ENCODE measurements at places on chromosomes 12 and 14.

- peak; percentile 36 for DNase-seq
Observed at GRCh38 chr14:77838831-77839511, 39.1 kb downstream of the ADCK1 start.

GRCh38 chr12:93680006-93680405 lies 2.8 kb downstream of the CRADD start:
- DNase-seq, result no peak

DNA sequence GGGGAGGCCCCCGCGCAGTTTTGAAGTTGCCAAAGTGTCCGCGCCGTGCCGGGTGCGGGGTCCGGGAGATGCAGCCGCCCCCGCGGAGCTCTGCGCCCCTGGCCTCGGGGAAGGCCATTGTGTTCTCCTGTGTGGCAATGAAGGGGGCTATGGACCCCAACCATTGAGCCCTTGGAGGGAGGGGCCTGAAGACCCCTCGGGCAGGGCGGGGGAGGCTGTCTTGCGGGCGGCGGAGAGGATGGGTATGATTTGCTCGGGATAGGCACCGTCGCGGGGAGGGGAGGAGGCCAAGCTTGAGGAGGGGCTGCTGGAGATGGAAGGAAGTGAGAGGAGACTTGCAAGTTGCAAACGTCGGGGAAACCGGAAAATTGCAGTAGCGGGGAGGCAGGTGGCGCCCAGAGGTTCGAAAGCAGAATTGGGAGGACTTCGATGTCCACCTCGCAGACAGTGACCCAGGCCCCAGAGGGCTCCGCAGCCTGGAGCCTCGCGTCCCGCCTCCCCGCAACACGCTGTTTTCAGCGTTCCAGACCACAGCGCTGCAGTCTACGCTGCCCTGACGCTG lies 25.4 kb downstream of the BCL11B start:
- no peak for DNase-seq

DNA sequence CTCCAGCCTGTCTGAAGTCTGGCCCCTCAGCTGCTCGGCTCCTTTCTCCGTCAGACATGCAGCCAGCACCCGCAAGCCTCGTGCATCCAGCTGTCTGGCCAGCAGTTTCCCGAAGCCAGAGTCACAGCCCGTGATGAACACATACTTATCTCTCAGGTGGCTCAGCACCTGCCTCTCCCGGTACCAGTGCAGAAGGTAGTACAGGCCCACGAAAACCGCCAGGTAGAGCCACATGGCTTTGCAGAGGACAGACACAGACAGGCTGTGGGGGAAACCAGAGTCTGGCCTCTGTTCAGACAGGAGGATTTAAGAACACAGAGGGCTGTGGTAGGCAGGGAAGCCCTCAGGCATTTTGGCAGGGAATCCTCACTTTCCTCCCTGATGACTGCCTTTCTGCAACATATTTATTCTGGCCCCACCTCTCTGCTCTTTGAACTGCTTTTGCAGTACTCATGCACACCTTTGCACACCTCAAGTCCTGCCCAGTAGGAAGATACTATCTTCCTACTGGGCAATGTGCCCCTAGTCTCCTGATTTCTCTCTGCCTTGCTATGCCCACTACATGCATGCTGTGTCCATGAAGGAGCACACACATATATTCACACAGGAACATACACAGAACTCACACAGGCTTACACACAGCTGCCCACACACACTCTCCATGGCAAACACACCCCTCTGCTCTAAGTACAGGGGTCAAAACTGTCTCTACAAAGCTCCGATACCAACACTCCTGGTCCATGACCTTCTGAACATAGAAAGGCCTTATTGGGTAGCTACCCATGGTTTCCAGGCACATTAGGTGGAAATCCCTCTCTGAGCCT lies at the start of gene RDH16:
Gene RDH16 (minus strand): TSS at position 380 of the 824 bp plus-strand sequence. CDS start 146 bp downstream, at position 234.
- no peak for DNase-seq

GRCh38 chr14:85475113-85475512 lies 54.8 kb upstream of the FLRT2 start:
- DNase-seq, result peak; percentile 31

DNA sequence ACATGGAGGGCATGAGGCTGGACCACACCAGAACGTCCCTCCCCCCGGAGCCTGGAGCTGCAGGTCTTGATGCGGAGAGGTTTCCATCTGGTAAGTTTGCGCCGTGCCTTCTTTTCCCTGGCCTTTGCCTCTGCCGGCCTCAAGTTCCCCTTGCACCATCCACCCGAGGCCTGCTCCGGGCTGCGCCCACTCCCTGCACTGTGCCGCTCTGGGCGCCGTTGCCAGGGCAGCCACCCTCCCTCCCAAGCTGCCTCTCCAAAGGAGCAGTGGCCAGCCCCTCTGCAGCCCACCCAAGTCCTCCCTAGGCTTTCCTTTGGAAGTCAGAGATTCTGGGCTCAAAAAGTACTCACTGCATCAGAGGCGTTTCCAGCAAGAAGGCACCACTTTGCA lies 46.2 kb upstream of the MEG3 start:
- no peak for DNase-seq

DNA sequence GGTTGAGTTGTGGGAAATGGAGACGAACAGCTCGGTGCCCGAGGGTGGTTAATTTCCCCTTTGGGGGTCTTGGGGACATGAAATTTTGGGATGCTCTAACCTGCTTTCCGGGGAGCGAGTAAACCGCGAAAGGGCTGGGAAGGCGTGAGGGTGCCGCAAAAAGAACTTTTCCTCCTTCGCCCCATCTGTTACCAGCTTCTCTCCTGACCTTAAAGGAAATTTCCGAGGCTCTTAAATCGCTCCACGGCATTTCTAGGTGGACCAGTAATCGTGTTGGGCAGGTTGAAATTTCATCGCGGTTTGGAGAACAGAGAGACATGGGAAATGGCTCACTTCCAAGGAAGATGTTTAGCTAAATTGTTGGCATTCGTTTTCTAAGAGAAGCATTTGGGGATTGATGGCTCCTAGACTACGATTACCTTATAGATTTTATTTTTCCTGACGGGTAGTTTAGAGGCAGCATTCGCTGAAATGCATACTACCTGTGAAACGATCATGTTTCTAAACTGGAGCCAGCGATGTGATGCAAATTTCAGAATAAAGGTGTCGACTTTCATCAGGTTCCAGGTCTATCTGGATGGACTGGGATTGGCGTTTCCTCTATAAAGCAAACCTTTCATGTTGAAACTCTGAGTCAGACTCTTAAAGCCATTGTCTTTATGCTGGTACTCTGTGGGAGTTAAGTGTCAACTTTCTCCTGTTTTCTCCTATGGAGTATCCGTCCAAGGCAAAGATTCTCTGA lies 414.5 kb downstream of the PCNX1 start:
- DNase-seq, result peak; percentile 74

GRCh38 chr12:79200176-79200575 lies 335.6 kb downstream of the SYT1 start:
- no peak for DNase-seq

DNA sequence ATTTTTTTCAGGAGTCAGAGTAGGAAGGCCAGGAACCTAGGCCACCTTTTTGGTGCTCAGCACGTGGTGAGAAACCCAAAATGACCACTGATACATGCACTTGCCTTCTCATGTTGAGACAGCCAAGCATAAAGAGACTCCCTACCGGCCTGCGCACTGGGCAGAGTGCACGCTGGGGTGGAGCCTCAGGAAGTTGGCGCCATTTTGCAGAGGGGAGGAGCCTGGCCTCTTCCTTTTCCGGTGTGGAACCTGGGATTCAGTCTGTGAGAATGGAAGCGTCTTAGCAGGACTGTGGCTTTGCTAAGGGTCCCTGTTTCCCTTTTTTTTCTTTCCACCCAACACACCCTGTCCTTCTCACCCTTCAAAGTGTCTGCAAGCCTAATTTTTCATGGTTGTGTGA lies 62.9 kb upstream of the RTRAF start:
- no peak for DNase-seq

DNA sequence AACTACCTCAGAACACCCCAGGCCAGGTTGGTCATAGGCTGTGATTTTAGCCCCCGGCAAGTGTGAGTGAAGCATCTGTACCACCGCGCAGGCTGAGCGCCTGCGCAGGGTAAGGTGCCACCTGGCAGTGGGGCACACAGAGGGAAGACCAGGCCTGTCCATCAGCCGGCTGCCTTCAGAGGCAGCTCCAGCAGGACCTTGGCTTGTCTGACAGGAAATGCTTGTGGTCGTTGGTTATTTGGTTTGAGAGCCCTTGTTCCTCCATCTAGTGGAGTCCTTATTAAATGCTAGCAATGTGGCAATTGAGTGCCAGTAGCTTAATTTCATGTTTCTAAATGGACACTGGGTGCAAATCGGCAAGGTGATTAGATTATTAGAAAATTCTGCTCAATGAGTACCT lies 27.5 kb downstream of the SLC25A29 start:
- DNase-seq, result peak; percentile 85

- no peak for DNase-seq
Observed at GRCh38 chr12:73984552-73984951, 553.1 kb upstream of the ATXN7L3B start.

- DNase-seq, result peak; percentile 59
Observed at GRCh38 chr14:68135566-68135965, 316.0 kb downstream of the RAD51B start.

GRCh38 chr12:18246066-18246465 lies 15.3 kb upstream of the PIK3C2G start:
- DNase-seq, result no peak

DNA sequence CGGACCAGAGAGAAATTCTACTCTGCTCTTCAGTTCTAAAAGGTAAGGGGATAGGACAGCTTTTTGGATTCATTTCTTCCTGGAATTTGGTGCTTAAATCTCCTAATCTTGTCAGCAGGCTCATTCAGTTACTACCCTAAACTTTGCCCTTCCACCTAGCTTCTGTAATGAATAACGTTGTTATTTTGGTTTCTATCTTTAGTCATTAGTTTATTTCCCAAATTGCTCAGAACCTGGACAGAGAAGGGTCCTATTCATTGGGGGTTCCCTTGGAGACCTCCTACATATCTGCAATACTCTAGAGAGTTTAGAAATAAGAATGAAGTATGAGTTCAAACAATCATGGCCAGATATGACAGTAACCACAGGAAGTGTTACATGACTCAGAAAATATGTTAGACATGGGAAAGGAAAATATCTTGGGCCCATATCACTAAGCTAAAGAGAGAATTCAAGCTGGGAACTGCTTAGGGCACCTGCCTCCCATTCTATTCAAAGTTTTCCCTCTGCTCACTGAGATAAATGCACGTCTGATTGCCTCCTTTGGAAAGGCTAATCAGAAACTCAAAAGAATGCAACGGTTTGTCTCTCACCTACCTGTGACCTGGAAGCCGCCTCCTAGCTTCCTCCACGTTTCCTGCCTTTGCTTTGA lies 87.9 kb downstream of the GAS2L3 start:
- peak; percentile 69 for DNase-seq

- DNase-seq, result no peak
Observed at GRCh38 chr14:99287269-99287942, 15.4 kb upstream of the BCL11B start.

DNA sequence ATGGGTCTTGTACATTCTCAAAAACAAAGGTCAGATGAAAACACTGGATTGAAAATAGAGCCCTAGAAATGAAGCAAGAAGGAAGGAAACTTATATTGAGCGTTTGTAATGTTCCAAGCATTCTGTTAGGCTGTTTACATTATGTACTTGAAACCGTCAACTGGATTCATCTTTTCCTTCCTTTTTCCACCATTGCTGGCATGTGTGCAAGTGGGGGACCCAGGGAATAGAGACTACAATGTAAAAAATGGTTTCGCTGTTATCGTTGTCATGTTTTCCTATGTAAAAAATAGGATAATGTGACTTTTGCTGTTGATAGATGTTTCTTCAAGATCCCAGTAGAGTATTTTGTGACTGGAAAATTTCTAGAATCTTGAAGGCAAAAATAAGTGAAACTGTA lies 913.2 kb downstream of the NRXN3 start:
- no peak for DNase-seq

DNA sequence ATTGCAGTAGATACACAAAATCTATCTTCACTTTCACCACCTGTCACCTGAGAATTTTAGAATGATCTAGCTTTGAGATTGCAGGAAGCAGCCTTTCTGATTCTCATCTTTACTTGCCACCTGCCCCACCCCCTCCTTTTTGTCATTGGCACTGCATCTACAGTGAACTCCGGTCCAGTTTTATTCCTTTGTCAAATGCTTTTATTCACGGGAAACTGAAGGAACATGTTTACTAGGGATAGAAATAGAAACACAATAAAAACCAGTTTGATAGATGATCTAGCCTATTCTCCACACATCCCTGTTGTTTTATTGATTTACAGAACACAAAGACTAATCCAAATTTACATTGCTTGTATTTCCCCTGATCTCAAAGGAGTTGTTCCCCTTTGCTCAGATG lies 471.7 kb upstream of the STXBP6 start:
- no peak for DNase-seq

Data from choroid plexus epithelial cell (primary cell).